Activated naive CD4-positive, alpha-beta T cell treated with anti-CD3 and anti-CD28 coated beads, Interleukin-2, amount 10 ng/mL, durations not matched to agents 7 days and 5 days (primary cell): ENCODE measurements at places on chromosomes 3 and 15.

- no peaks in the 10 kb centered on the region for H3K4me1 ChIP-seq
- no peak for DNase-seq
- peaks cover 6% of the 10 kb centered on the region for H3K27me3 ChIP-seq
- H3K36me3 ChIP-seq: no peaks in the 10 kb centered on the region
Observed at GRCh38 chr15:91552555-91552954, 301.0 kb upstream of the SLCO3A1 start.

- no peak overlapping the region for H3K4me3 ChIP-seq
- H3K27ac ChIP-seq: no peak overlapping the region
- no peak for DNase-seq
- peaks cover 77% of the 10 kb centered on the region for H3K27me3 ChIP-seq
Observed at GRCh38 chr3:46472736-46473135, 8.0 kb upstream of the LTF start.

GRCh38 chr3:48194446-48195071 lies 6.3 kb upstream of the CDC25A start:
- no peak overlapping the region for H3K27ac ChIP-seq
- peaks cover 44% of the 10 kb centered on the region for H3K27me3 ChIP-seq
- peak; percentile 49 for DNase-seq
- no peak overlapping the region for H3K4me3 ChIP-seq
- no peaks in the 10 kb centered on the region for H3K4me1 ChIP-seq

GRCh38 chr3:182565916-182566796 lies 227.1 kb upstream of the ATP11B start:
- peaks cover 4% of the 10 kb centered on the region for H3K27me3 ChIP-seq
- H3K27ac ChIP-seq: no peak overlapping the region
- DNase-seq: no peak
- no peaks in the 10 kb centered on the region for H3K36me3 ChIP-seq

DNA sequence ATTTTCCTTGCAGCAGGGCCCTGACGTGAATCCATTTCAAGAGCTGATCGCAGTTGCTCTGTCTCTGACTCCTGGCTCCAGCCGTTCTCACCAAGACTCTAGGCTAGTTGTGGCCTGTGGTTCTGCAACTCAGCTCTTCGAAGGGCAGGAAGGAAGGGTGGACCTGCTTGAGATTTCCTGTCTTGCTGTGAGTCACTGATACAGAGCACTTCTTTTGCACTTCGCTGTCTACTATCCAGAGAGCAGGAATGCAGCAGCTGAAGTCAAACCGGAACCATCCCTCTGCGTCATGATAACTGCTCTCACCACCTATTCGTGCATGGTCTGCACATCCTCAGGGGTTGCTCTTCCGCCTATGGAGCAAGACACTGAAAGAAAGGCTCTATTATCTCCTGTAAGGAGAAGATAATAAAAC lies 59.7 kb downstream of the RAP2B start:
- H3K4me1 ChIP-seq: peaks cover 69% of the 10 kb centered on the region
- no peaks in the 10 kb centered on the region for H3K27me3 ChIP-seq
- peaks cover 23% of the 10 kb centered on the region for H3K36me3 ChIP-seq
- H3K4me3 ChIP-seq: peak overlapping the region; percentile 62

DNA sequence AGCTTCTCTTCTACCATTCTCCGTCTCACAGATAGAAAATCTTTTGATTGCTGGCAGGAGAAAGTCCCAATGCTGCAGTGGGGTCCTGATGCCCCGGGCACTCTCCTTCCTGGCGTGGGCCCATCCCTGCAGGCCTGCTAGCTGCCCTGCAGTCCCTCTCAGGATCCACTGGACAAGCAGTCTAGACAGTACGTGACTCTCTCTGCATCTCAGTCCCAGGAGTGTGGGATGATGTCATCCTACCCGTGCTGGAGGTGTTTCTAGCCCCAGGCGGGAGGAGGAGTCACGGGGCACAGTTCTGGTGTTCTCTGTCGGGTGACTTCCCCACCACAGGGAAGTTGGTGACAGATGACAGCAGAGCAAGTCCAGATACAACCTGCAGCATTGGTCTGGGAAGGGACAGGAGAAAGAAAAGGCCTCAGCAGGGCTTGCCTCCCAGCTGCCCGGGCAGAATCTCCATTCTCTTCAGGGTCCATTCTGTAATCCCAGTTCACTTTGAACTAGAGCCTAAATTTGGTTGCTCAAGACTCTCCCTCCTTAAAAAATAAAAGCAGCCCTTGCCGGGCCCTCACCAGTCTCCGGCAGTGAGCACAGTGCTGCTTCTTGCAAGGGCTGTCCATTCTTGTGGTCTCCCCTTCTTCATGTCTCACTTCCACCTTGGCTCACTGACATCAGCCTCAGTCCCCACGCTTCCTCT lies 30.6 kb downstream of the SLC28A1 start:
- peaks cover 2% of the 10 kb centered on the region for H3K36me3 ChIP-seq
- H3K27me3 ChIP-seq: peaks cover 20% of the 10 kb centered on the region

DNA sequence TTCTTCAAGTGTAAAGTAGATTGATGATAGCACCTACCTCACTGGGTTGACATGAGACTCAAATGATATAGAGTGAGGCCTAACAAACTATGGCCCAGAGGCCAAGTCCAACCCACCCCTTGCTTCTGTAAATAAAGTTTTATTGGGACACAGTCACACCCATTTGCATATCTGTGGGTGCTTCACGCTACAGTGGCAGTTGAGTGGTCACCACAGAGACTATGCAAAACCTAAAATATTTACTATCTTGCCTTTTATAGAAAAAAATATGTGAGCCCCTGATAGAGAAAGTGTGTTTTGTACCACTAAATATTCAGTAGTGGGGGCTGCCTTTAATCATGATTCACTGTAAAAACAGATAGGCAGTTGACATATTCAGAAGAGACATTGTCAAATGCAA lies 38.0 kb downstream of the ACAN start:
- H3K4me3 ChIP-seq: no peak overlapping the region
- no peak for DNase-seq
- H3K27ac ChIP-seq: no peak overlapping the region
- no peaks in the 10 kb centered on the region for H3K36me3 ChIP-seq

- H3K4me1 ChIP-seq: peaks cover 2% of the 10 kb centered on the region
- no peak overlapping the region for H3K4me3 ChIP-seq
- no peak for DNase-seq
- no peak overlapping the region for H3K27ac ChIP-seq
- no peaks in the 10 kb centered on the region for H3K27me3 ChIP-seq
- H3K36me3 ChIP-seq: peaks cover 1% of the 10 kb centered on the region
Observed at GRCh38 chr3:141986548-141987107, 110.2 kb downstream of the ATP1B3 start.

GRCh38 chr15:26628879-26629529 lies 143.9 kb downstream of the GABRB3 start:
- no peaks in the 10 kb centered on the region for H3K27me3 ChIP-seq
- H3K36me3 ChIP-seq: no peaks in the 10 kb centered on the region
- H3K4me3 ChIP-seq: no peak overlapping the region
- DNase-seq: peak; percentile 21
- no peak overlapping the region for H3K27ac ChIP-seq

GRCh38 chr3:39296197-39297077 lies 16.6 kb upstream of the CX3CR1 start:
- H3K4me3 ChIP-seq: no peak overlapping the region
- H3K36me3 ChIP-seq: peaks cover 2% of the 10 kb centered on the region
- DNase-seq: no peak
- H3K4me1 ChIP-seq: peaks cover 18% of the 10 kb centered on the region
- H3K27ac ChIP-seq: no peak overlapping the region

DNA sequence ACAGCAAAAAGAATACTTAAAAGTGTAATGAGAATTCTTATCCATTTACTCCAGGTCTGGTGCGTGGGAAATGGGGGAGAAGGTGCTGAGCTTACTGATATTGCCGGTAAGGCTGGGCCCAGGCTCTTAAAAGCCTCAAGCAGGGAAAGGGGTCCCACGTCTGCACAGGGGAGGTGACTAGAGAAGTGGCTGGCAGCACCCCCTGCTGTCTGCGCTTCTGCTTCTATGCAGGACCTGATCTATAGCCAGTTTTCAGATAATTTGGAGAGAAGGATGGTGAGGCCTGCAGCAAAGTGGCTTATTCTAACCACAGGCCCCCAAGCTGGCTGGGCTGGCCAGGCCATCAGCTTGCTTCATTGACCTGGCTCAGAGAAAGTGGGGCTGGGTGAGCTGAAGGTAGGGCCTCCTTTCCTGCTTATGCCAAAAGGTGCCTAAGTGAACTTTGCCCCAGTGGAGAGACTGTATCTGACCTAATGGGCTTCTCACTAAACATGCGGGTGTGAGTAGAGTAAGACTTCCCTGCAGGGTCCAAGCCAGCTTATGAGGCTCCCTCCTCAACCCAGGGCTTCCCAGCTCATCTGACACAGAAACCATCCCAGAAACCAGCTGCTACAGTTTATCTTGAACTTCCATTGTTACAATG lies 30.9 kb upstream of the ATP1B3 start:
- H3K36me3 ChIP-seq: no peaks in the 10 kb centered on the region
- H3K4me3 ChIP-seq: no peak overlapping the region
- H3K4me1 ChIP-seq: peaks cover 13% of the 10 kb centered on the region

DNA sequence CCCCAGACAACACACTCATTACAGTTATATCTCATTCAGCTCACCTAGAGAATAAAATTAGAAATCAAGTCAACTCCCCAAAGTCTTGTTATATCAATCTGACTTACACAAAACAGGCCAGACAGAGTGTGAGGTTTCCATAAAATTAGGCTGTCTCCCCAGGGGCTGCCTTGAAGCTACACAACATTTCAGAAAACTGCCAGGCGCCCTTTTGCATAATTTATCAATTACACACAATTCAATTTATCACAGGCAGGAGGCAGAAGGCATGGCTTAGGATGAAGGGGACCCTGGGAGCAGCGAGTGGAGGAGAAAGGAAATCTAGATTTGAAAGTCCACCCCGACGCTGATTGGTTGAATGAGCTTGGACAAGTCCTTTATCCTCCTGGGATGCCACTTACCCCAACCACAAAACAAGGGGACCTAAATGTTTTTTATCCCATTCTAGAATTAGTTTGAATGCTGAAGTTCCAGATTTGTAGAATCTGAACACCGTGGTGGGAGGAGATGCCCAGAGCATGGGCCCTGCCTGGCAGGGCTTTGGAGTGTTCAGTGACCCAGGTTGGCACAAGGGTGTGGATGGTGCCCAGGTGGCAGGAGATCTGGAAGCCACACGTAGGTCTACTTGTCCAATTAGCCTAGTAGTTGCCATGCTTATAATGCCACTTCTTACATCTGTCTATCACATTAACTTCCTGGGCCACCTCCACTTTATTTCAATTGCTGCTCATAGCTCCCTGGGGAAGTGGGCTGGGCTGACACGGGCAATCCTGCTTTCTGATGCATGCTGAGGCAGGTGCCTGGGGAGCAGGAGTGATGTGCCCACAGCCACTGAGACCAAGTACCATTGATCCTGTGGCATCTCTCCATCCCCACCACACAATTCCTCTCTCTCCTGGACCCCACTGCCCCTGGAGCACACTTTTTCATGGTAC lies 119.8 kb upstream of the TLE3 start:
- H3K4me3 ChIP-seq: no peak overlapping the region
- no peak for DNase-seq
- no peaks in the 10 kb centered on the region for H3K4me1 ChIP-seq

- no peaks in the 10 kb centered on the region for H3K27me3 ChIP-seq
- no peak overlapping the region for H3K4me3 ChIP-seq
- H3K27ac ChIP-seq: no peak overlapping the region
Observed at GRCh38 chr3:173938616-173939015, 541.1 kb downstream of the NLGN1 start.

- H3K4me3 ChIP-seq: no peak overlapping the region
- DNase-seq: no peak
- no peaks in the 10 kb centered on the region for H3K36me3 ChIP-seq
- H3K27ac ChIP-seq: no peak overlapping the region
Observed at GRCh38 chr3:28752290-28752689, 403.7 kb upstream of the AZI2 start.

DNA sequence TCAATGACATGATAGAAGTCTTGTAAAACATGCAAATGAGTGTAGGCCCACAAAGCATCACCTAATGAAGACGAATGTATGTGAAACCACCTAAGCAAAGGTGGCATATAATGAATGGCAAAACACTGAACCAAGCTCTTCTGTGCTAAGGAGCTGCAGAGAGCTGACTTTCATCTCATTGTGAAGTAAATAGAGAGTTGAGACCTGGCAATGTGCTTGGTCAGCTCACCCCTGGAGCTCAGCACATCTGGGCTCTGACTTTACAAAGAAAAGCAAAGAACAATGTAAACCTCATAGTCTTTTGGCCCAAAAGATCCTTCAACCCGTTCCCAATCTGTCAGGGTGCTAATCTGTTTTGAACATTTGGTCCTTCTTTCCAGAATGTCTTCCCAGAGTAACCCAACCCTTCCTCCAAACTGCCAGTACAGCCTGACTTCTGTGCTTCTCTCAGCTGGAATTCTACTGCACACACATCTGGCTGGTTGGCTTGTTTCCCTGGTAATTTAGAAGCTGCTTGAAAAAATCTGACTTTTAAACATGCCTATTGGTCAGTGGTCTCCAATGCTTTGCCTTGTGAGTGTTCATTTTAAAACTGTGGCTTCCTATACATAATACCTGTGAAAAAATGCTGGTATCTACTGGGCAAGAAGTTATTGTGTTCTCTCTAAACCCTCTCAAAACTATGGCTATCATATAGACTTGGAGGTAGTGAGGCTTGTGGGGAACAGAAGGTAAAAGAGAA lies 101.7 kb downstream of the CD200R1L start:
- peaks cover 4% of the 10 kb centered on the region for H3K36me3 ChIP-seq
- peaks cover 17% of the 10 kb centered on the region for H3K4me1 ChIP-seq
- no peak overlapping the region for H3K27ac ChIP-seq
- no peak for DNase-seq
- no peak overlapping the region for H3K4me3 ChIP-seq
- no peaks in the 10 kb centered on the region for H3K27me3 ChIP-seq

GRCh38 chr3:126258670-126259069 lies 78.3 kb upstream of the ALDH1L1 start:
- no peak overlapping the region for H3K27ac ChIP-seq
- H3K4me1 ChIP-seq: peaks cover 2% of the 10 kb centered on the region
- H3K4me3 ChIP-seq: no peak overlapping the region
- no peak for DNase-seq
- no peaks in the 10 kb centered on the region for H3K36me3 ChIP-seq

- H3K27me3 ChIP-seq: no peaks in the 10 kb centered on the region
- peak overlapping the region; percentile 8 for H3K27ac ChIP-seq
- H3K4me3 ChIP-seq: no peak overlapping the region
- H3K4me1 ChIP-seq: peaks cover 51% of the 10 kb centered on the region
- H3K36me3 ChIP-seq: peaks cover 57% of the 10 kb centered on the region
- no peak for DNase-seq
Observed at GRCh38 chr3:141414800-141415462, 46.6 kb downstream of the ZBTB38 start.

DNA sequence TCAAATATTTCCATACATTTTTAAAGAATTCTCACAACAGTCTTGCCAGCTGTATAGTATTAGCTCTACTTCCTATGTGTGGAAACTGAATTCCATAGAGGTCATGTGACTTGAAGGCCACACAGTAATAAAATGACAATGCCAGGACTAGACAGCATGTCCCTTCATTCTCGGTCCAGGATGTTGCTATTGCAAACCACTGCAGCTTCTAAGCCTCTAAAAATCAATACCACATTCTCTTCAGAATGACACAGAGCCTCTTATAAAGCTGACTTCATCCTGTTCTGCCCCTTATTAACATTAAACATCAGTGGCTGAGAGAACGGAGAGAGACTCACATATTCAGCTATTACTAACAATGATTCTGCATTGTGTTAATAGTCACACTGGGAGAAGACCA lies 240.3 kb upstream of the PEX5L start:
- no peak for DNase-seq
- H3K4me1 ChIP-seq: no peaks in the 10 kb centered on the region
- no peak overlapping the region for H3K4me3 ChIP-seq
- no peaks in the 10 kb centered on the region for H3K27me3 ChIP-seq

GRCh38 chr15:93072411-93073394 lies 16.3 kb downstream of the RGMA start:
- no peak overlapping the region for H3K27ac ChIP-seq
- peaks cover 15% of the 10 kb centered on the region for H3K4me1 ChIP-seq
